Activated CD4-positive, alpha-beta memory T cell treated with anti-CD3 and anti-CD28 coated beads, Interleukin-2, amount 10 ng/mL, durations not matched to agents 7 days and 5 days (primary cell): ENCODE measurements at places on chromosomes 7 and 10. TPM values are rescaled to one million over a fixed set of nuclear protein-coding genes. Genes with fewer than 3 reads are reported as not detected.

The PRRT4 gene
- not detected for total RNA-seq

The CPA2 gene
- total RNA-seq = not detected

The ADRB1 gene
- 0.20 TPM for total RNA-seq

The SFTPA1 gene
- not detected for total RNA-seq

The KRIT1 gene
- total RNA-seq = 42.4 TPM

The MALRD1 gene
- not detected for total RNA-seq

The NOS3 gene
- total RNA-seq = 30.2 TPM

The MUC3A gene
- total RNA-seq = 0.20 TPM

The GPC2 gene
- total RNA-seq = 4.8 TPM

The HOXA7 gene
- total RNA-seq = not detected

The CYP26A1 gene
- total RNA-seq = not detected

The MKI67 gene
- total RNA-seq = 272 TPM

The EPHB6 gene
- 7.0 TPM for total RNA-seq

The PAXIP1 gene
- total RNA-seq = 24.2 TPM

The MET gene
- 0.83 TPM for total RNA-seq

- DNase-seq = peak; percentile 80
These were observed 73.8 kb upstream of the SFMBT2 start for GRCh38 chr10:7484456-7485243.

DNA sequence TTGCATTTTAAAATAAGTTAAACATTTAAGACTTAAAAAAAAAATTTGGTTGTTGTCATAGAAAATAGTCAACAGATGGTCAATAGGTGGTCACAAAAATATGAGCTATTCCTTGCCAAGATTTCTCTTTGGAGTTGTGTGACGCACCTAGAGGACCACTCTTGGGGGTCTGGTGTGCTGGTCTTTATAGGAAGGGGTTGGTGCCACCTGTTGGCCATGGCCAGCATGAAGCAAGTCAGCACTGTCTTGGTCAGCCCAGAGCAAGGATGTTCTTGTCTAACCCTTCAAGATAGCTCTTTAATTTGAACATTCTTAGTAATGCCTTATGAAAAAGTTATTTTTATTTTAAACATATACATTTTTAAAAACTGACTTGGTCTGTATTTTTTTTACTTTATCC, 267.9 kb upstream of the CNTNAP2 start:
- DNase-seq = no peak

DNA sequence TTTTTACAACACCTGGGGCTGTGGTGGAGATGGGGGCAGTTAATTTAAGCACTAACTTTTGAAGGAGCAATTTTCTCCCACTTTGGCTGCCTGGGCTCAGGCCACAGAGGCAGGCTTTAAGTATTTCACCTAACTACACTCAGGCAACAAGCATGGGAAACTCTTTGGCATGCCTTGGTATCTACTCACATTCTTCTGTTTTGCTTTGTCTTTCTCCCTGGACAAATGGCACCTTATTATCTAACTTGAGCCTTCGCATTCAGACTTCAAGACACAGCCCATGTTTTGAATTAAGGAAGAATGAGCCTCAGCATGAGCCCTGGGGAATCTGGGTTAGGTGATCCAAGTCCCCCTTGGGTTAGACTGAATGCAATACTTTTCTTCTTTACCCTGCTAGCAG, 31.8 kb upstream of the BMPER start:
- no peak for DNase-seq

DNA sequence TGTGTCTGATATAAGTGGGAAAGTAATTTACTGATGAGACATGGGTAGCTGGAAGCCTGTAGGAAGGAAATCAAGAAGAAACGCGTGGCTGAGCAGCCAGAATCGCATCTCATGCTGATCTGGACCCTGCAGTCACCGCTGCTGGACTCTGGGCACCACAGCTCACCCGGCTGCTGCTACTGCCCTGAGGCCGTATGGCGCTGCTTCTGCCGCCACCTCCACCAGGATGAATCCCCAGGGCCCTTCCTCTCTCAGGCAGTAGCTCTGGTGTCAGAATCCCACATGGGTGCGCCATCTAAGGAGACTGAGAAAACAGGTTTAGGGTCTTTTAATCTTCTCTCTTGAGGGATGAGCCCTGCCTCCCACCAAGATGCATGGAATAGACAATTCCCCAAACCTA, 70.3 kb upstream of the AGK start:
- DNase-seq = no peak

DNA sequence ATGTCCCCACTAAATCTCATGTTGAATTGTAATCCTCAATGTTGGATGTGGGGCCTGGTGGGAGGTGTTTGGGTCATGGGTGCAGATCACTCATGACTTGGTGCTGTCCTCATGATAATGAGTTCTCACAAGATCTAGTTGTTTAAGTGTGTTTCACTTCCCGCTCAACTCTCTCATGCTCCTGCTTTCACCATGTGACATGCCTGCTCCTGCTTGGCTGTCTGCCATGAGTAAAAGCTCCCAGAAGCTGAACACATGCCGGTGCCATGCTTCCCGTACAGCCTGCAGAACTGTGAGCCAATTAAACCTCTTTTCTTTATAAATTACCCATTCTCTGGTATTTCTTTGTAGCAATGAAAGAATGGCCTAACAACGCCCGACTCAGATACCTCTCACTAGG, 6.2 kb upstream of the PSTK start:
- no peak for DNase-seq

- DNase-seq = no peak
These were observed 121.5 kb upstream of the LAMB4 start for GRCh38 chr7:108251700-108252099.

- no peak for DNase-seq
These were observed 39.8 kb downstream of the ELFN1 start for GRCh38 chr7:1709900-1710299.

DNA sequence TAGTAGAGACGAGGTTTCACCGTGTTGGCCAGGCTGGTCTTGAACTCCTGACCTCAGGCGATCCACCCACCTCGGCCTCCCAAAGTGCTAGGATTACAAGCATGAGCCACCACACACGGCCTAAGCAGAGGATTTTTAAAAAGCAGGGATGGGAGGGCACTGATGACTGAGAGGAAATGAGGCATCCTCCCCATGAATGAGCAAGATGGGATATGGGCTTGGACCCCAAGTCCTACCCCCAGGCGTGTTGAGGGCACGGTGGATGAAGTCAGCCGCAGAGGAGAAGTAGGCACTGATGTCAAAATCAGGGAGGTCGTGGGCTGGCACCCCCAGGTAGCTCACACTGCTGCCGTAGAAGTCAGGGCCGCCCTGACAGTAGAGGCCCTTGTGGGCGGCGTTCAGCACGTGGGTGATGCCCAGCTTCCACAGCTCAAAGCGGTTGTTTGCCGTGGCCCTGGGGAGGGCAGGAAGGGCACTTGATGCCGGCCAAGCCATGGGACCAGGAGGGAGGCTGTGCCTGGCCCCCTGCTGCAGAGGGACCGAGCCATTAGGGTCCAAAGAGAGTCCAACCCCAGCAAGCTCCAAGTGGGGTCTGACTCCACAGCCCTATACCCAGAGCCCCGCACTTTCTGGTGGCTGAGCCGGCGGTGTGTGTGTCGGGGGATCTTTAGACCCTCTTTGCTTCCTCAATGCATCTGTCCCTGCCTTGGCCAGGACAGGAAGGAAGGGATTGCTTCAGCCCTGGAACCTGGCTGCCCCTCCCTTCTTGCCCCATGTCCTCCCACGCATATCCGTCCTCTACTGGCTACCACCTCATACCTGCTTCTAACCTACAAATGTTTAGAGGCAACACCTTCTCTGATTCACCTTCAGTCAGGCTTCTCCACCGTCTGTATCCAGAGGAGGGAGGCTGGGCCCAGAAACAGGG, 3.4 kb upstream of the SAMD8 start:
- no peak for DNase-seq

- DNase-seq = no peak
These were observed 15.4 kb upstream of the CSGALNACT2 start for GRCh38 chr10:43122826-43123225.

- DNase-seq = no peak
These were observed 130.2 kb downstream of the OAT start for GRCh38 chr10:124288486-124288885.

DNA sequence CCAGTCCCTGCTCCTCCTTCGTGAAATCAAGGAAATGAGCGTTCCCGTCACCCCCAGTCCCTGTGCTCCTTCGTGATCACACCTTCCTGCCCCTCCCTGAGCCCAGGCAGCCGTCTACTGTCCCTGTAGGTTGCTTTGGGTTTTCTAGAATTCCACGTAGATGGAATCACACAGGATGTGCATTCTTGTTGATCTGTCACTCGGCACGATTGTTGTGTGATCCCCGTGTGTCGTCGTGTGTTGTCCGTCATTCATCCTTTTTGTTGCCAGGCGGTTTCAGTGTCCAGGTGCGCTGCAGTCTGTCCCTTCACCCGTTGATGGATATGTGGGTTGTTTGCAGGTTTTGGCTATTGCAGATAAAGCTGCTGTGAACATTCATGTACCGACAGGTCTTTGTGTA, 9.4 kb downstream of the MTG1 start:
- DNase-seq = no peak

DNA sequence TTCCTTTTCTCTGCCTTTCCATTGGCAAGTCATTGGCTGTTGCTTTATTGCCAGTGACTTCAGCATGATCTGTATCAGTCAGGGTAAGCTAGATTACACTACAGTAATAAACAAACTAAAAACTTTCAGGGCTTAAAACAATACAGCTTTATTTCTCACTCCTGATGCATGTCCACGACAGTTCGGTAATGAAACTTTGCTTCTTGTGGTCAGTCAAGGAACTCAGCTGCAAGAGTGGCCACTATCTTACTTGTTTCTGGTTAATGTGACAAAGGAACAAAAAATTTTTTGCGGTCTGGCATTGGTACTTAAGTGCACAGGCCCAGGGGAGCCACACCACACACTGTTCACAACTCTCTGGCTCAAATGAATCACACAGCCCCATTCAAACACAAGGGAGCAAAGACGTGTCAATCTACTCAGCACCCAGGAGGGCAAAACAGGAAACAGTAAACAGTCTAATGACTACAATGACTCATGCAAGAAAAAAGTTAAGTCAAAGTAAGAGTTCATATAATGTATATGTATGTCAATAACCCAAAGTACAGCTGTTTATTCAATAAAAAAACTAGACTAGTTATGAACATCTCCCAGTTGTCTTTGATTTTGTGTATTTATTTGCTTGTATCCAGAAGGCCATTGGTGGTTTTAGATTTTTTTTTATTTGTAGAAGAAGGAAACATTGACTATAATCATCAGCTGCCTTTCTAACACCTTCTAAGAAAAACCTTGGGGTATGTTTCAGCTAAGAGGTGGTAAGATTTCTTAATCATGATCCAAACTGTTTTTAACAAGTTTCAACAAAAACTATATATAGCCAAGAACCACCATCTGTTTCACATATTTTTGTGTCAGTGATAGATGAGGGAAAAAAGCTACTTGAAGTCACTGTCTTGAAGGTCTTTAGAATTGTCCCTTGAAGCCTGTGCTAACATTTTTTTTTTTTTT, 134.4 kb upstream of the FAM3C start:
- peak; percentile 83 for DNase-seq

- DNase-seq = peak; percentile 23
These were observed 2.3 kb downstream of the IGF2BP3 start for GRCh38 chr7:23467806-23468525.

DNA sequence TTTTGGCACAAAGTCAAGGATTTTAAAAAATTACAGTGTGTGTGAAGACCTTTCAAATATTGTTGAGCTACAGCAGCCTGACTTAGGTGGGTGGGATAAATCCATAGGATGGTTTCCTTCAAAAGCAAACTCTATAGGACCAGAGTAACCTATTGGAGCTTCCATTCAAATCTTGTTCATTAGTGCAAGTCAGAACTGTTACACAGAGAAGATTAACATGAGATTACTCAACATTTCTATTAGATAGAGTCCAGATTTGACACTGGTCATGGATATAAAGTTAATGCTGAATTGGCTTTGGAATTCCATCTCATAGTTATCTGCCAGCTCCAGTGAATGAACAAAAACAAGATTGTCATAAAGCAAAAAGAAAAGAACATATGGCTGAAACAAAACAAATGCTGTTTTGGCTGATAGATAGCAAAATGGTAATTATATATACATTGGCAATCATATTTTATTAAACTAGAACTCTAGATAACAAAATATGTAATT, 129.6 kb upstream of the SEMA3A start:
- no peak for DNase-seq

GRCh38 chr10:13709931-13710650, 123.3 kb downstream of the PRPF18 start:
- DNase-seq = no peak

GRCh38 chr7:46720761-46721160, 799.7 kb upstream of the IGFBP3 start:
- no peak for DNase-seq

DNA sequence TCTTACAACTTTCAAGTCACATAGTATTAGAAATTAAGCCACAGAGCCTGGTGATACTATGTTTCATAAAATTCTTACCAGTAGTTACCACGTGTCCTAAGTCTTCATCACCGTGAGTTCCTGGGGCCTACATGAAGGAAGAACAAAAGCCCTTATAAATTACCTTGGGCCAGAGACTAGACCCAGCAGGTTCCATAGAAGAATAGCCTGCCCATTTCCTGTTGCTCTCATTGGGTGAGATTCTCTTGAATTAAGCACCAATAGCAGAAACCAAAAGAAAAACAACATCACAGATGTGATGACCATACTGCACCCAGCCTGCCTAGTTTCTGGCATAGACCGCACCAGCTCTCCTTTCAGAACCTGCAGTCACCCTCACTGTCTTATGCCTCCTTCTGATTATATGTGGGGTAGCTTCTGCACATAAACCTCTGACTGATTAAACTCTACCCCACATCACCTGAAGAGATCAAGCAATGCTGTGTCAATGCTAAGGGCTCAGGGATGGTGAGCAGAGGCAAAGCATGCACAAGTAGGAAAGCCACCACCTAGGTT, 18.0 kb upstream of the SEM1 start:
- no peak for DNase-seq

DNA sequence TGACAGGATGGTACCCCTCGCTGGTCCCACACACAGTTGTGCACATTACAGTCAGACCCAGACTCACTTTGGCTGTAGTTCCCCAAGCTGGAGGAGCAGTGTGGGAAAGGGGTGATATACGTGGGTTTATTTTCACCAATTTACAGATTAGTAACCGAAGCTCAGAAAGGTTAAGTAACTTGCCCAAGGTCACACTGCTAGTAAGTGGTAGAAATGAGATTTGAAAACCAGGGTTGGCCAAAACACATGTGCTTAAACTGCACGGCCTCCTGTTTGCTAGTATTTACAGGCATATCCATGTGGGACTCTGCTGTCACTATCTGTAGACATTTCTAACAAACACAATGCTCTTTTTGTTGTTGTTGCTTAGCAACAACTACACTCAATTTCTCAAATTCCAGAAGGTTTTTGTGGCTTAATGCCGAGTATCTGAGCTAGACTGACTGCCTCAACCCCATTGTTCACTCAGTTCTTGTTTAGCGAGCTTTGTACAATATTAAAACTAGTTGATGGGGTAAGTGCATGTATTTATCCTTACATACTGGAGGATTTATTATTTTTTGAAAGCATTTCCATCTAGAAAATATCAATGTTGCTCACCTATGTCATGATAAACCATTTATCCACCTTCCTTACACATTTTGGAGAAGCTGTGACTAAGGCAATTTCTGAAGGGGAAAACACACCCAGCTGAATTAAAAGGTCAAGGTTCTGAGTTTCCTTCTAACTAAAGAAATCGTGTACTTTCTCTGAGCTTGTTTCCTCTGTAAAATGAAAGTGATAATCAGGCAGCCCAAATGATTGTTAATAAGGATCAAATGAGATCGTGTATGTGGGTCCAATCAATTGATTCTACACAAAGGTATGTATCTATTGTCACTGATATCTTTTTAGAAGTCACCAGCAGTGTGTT, 5.3 kb upstream of the TMEM139 start:
- DNase-seq = no peak

- no peak for DNase-seq
These were observed 77.4 kb upstream of the PPP1R9A start for GRCh38 chr7:94829987-94830386.
